ENCODE measurements at places on chromosomes 13 and 19. TPM values are rescaled to one million over a fixed set of nuclear protein-coding genes. Genes with fewer than 3 reads are reported as not detected.

GRK1 gene
- total RNA-seq, result not detected

EDNRB gene
- not detected for total RNA-seq

POGLUT2 gene
- total RNA-seq, result 18.9 TPM

RXFP2 gene
- 1.9 TPM for total RNA-seq

DOCK6 gene
- 2.2 TPM for total RNA-seq

TEAD2 gene
- 13.5 TPM for total RNA-seq

CLDND2 gene
- total RNA-seq, result not detected

CLIP3 gene
- total RNA-seq, result not detected

CYP2A6 gene
- total RNA-seq, result not detected
